Hematopoietic multipotent progenitor cell treated with erythropoietin and hydrocortisone succinate and interleukin-3 and kit ligand, for 15 days (in vitro differentiated cells): ENCODE measurements at places on chromosomes 6 and 20.

DNA sequence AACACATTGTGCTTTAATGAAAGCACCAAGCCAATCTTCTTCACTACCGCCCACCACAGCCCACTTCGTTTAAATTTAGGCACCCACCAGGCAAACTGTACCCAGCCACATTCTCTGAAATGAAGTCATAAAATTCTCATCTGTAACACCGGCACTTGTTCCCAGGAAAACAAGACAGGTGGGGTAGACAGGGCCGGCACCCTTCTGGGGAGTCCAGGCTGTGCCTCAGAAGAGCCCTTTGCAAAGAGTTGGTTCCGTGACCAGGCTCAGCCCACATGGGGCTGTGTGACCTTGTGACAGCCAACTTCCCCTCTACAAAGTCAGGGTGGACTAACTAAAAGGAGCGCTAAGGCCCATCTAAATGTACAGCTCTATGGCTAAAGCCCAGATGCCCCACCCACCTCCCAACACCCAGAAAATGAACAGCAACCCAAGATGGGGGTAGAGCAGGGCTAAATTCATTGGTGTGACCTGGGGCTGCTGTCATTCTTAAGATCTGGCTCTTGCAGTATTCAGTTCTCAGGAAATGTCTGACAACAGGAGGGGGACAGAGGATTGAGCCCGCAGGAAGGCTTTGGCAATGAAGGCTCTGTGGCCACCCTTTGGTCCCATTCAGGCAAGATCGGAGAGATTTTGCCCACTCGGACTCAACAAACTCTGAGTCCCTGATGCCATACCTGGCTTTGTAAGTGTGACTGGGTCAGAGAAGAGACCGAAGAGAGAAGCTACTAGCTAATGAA is 56.7 kb downstream of the TRERF1 start:
- no peak for DNase-seq

DNA sequence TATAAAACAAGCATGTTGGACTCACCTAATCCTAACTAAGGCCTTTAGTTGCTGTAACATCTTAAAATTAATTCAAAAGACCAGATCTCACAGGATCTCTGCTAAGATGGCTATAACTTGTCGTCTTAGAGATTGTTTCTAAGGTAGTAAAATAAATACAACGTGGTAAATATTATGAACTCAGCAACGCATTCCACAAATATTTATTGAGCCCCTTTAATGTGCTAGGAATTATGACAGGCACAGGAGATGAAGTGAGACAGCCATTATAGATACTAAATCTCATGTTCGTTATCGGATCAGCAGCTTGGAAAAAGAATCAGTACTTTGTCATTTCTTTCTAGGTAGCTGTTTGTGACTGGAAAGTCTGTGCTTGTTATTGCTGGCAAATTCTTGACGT is 20.9 kb upstream of the MCM3 start:
- no peak for DNase-seq

- no peak for DNase-seq
Measured at GRCh38 chr6:136108361-136108945, 141.7 kb downstream of the MTFR2 start.

GRCh38 chr20:56520180-56520579 is 4.4 kb upstream of the FAM209A start:
- DNase-seq = no peak

DNA sequence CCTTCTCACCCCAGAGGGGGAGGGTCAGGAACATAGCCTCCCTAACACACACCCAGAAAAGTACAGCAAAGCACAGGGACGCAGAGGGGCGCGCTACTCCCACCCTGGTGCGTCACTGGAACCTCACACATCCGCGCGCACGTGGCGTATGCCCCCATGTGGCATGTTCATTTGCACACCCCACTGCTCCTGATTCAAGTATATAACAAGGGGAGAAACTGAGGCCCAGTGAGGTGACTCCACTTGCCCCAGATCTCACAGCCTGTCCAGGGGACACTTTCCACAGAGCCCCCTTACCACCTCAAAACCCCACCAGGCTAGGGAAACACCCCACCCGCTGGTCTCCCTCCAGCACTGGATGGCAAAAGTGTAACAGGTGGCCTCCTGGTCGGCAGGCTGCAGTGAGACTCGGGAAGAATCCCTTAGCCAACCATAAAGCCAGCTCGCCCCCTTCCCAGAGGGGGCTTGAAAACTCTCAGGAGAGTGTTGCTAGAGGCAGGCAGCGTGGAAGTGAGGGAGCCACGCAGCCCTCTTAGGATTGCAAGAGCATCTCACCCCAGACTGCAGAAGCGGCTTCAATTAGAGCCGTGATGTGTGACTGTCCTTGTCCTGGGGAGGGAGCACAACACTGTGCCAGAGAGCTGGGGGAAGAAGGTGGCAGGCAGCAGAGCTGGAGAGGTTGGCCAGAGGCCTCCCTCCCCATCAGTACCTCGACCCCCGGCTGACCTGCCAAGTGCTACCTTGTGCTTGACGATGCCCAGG is at the start of gene GRM4:
Gene GRM4, minus strand, starts transcription at position 67 of the 762 bp plus-strand sequence. CDS start 12,591 bp downstream, outside the sequence.
- no peak for DNase-seq

DNA sequence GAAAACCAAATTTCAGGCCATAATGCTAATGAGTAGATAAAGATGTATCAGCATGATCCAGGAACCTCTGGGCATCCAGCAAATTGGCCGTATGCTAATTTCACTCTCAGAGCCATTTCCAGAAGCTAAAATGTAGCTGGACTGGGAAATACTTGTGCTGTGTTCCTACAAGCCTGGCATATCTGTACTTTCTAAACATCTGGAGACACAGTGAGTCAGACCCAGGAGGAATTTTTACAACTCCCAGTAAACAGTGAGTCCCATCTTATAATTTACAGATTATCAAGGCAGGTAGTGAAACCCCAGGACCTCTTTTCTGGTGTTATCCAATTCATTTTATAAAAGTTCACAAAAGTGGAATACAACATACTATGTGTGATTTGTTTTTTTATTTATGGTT is 683.0 kb upstream of the ADGRB3 start:
- no peak for DNase-seq
